ENCODE measurements at places on chromosomes 16 and 17. TPM values are rescaled to one million over a fixed set of nuclear protein-coding genes. Genes with fewer than 3 reads are reported as not detected.

The KRTAP4-9 gene
- total RNA-seq: not detected

The LITAF gene
- total RNA-seq: 57.3 TPM

The ALOX15B gene
- not detected for total RNA-seq

The CYBA gene
- 136 TPM for total RNA-seq

The KRT39 gene
- total RNA-seq: 0.43 TPM

The NFE2L1 gene
- total RNA-seq: 420 TPM

The USH1G gene
- not detected for total RNA-seq

The HOXB8 gene
- total RNA-seq: not detected

The ARHGDIG gene
- not detected for total RNA-seq

The TMEM219 gene
- 83.6 TPM for total RNA-seq

The CCL17 gene
- total RNA-seq: not detected

The NPEPPS gene
- total RNA-seq: 99.8 TPM

The SYNGR3 gene
- 0.86 TPM for total RNA-seq

The SRRM2 gene
- total RNA-seq: 95.4 TPM

All from placental pericyte (primary cell).